NCI-H748 treated with DMSO at 0.1 percent for 48 hours (cell line): ENCODE measurements at places on chromosomes 13 and 19.
A peak's percentile ranks its signal among the peaks of the same experiment; 100 is the strongest.

GRCh38 chr19:33706631-33707030, 84.9 kb downstream of the CHST8 start:
- DNase-seq = no peak

DNA sequence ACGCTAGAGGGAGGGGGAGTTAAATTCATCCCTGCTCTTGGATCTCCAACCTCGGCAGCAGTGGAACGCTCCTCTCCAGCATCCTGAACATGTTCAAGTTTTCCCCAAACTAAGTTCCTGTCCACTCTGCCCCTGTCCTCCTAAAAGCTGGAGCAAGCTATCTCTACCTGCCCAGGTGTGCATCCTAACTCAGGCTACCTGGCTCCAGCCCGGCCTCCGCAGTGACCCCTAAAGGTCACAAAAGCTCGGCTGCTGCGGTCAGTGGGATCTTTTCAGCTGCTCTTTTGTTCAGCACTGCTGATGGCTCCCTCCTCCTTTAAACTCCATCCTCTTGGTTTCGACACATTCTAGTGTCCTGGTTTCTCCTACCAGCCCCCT, 1.4 kb downstream of the DCUN1D2 start:
- no peak for DNase-seq

DNA sequence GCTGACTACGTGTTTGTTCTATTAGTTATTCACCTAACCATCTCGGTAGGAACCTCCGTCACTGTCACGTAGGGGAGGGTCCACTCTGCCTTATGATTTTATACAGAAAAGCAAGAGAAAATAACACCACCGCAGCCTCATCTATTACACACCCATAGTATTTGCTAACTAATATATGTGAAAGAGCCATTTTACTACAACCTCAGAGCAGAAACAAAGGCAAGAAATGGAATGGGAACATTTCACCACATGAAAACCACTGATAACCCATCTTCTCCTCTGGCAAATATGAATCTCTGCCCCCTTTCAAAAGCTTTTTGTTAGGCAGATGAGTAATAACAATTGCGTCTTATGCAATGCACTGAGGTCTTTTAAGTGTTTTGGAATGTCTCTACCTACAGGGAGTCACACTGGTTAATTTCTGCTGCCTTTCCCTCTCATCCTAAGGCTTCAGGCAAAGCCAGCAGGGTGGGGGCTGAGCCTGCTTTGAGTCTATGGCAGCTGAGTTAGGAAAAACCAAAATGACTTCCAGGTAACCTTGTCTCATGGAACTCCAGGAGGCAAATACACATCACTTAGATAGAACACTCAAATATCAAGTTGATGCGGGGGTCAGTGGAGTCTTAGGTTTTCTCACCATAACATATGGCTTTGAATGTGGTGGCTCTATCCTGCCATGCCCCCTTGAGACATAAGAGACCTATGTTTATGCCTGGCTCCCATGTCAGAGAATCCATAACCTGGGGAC, 15.0 kb downstream of the TSHZ3 start:
- DNase-seq = no peak

GRCh38 chr13:102401265-102401664, 583 bp downstream of the FGF14 start:
- DNase-seq = peak; percentile 50

- no peak for DNase-seq
Observed at GRCh38 chr13:39955560-39955959, 300.1 kb downstream of the COG6 start.

GRCh38 chr19:16085115-16085514, 8.8 kb downstream of the TPM4 start:
- no peak for DNase-seq

GRCh38 chr13:31962731-31963370, 68.7 kb upstream of the FRY start:
- no peak for DNase-seq

DNA sequence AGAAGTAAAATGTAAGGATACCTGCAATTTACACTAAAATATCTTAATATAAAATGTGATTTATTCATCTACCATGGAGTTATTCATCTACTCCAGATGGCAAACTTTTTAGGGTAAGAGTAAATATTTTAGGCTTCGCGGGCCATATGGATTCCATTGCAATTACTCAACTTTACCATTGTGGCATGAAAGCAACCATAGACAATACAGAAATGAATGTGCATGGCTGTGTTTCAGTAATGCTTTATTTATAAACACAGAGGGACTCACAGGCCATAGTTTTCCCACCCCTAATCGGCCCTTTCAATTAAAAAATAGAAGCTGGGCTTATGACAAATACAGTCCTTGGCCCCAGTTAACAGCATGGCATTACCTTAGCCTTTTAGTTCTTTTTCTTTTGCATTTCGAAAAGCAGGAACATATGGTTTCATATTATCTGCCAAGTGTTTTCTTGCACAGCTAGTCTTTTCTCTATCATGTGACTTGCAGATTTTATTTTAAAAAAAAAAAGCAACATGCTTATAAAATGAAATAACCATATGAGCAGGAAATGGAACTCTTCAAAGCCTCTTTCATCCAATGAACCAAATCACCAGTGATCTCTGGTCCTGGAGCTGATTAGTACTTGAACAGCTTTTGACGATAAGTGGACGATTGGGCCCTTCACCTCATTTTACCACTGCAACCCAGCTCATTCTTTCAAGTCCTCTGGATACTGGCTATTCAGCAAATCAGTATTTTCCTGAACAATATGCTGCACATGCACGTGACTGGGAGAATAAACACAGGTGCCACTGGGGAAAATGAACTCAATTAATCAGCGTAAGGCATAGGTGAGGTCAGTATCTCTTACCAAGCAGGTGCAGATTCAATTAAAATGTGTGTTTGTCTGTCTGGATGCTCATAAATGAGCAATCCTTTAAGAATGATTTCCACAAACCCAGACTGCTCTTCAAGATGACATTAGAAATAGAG, 63.9 kb downstream of the LHFPL6 start:
- DNase-seq = peak; percentile 98

- peak; percentile 72 for DNase-seq
Observed at GRCh38 chr19:3434630-3435553, 45.4 kb downstream of the SMIM24 start.

DNA sequence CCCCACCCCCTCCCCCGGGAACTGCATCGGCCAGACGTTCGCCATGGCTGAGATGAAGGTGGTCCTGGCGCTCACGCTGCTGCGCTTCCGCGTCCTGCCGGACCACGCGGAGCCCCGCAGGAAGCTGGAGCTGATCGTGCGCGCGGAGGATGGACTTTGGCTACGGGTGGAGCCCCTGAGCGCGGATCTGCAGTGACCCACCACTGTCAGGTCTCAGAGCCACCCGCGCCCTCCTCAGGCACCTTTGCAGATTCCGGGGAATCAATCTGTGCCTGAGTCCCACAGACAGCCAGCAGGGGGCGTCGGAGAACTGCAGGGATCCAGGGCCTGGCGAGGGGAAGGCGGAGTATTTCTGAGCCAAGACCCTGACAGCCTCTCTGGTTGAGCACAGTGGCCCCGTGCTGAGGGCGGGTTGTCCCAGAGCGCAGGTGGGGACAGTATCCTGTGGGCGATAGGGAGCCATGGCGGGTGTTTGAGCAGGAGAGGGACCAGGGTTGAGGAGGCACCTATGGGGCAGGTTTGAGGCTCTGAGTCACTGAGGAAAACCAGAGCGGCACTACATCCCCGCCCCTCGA, 30.4 kb upstream of the CYP4F8 start:
- DNase-seq = peak; percentile 4

- DNase-seq = peak; percentile 62
Observed at GRCh38 chr13:98507282-98507797, 69.6 kb downstream of the STK24 start.

DNA sequence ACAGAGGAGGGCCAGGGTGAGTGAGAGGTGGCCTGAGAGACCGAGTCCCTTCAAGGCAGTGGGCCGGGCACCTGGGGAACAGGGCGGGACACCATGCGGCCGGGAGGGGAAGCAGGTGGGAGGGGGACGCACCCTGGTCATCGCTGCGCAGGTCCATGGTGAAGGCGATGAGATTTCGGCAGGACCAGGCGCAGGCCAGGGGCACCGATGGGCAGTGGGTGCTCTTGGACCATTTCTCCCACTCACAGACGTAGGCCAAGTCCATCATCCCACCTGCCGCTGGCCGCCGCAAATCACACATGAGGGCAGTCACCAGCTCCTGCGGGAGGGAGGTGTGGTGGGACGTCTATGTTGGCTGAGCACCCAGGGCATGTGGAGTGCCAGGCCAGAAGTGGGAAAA, 2.2 kb downstream of the MED16 start:
- DNase-seq = no peak

GRCh38 chr13:32403108-32403507, 24.8 kb downstream of the N4BP2L1 start:
- DNase-seq = no peak

DNA sequence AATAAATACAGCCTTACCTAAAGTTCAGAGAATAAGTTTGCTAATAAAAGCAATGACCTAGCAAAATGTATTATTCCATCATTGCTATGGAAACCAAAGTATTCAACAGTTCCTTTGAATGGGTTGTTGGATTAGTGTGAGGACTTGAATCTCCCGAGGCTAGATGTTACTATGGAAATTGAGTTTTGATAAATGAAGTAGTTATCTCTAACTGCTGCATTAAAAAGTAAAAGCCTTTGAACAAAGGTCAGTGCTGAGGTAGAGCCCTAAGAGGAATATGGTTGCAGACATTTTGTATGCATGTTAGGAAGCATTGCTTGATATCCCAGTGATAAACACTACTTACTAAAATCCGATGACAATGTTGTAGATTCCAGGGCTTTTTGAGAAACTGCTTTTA, 6.2 kb downstream of the KLF5 start:
- no peak for DNase-seq

DNA sequence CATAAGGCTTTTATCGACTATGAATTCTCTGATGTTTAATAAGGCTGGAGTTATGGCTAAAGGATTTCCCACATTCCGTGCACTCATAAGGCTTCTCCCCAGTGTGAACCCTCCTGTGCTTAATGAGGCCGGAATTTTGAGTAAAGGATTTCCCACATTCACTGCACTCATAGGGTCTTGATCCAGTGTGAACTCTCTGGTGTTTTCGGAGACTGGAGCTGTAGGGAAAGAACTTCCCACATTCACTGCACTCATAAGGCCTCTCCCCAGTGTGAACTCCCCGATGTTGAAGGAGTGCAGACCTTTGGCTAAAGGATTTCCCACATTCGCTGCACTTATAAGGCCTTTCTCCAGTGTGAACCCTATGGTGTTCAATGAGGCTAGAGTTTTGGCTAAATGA, 7.4 kb downstream of the ZNF154 start:
- DNase-seq = no peak

DNA sequence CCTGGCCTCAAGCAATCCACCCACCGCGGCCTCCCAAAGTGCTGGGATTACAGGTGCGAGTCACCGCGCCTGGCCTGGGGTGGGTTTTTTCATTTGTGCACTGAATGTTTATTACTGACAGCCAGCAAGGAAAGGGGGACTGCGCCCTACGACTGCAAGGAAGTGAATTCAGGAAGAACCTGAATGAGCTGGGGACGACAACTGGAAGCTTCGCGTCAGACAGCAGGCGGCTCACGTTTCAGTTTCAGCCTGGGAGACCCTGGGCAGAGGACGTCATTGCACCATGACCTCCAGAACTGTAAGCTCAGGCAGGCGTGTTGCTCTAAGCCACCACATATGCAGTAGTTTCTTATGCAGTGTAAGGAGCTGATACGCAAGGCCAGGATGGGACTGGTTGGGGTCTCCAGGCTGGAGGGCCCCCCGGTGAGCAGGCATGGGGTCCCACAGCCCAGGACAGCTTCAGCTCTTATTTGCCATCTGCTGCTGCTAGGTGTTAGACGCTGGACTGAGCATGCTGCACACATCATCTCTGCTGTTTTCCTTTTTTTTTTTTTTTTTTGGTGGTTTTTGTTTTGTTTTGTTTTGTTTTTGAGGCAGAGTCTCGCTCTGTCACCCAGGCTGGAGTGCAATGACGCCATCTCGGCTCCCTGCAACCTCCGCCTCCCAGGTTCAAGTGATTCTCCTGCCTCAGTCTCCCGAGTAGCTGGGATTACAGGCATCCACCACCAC, 66.6 kb downstream of the GADD45B start:
- DNase-seq = no peak

- DNase-seq = no peak
Observed at GRCh38 chr19:19537075-19538048, 703 bp upstream of the CILP2 start.

DNA sequence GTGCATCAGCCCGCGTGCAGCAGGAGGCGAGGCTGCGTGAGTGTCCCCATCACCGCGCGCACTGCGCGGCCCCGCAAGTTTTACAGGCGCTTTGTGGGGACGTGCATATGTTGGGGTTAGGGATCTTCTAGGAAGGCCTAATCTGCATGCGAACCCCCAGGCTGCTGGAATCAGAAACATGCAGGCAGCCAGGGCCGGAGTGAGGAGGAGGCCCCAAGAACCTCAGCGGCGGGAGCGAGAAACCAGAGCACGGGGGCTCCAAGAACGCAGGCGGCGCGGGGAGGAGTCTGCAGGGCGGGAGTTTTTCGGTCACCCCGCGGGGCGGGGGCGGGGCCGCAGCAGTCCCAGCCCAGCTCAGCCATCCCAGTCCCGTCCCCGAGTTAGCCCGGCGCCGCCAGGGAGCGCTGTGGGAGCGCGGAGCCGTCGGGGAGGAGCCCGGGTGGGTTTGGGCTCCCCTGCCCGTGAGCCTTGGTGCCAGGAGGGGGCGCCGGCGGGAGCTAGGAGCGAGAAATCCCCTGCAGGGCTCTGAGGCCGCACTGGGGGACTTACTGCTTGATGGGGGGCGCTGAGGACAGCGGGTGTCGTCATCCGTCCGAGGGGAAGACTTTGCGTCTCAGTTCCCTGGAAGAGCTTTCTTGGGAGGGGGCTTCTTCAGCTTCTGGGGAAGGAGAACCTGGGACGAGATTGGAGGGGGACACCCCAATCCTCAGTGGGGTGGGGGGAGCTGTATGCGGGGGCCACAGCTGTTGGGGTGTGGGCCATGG, 933 bp upstream of the NRTN start:
- DNase-seq = peak; percentile 51

DNA sequence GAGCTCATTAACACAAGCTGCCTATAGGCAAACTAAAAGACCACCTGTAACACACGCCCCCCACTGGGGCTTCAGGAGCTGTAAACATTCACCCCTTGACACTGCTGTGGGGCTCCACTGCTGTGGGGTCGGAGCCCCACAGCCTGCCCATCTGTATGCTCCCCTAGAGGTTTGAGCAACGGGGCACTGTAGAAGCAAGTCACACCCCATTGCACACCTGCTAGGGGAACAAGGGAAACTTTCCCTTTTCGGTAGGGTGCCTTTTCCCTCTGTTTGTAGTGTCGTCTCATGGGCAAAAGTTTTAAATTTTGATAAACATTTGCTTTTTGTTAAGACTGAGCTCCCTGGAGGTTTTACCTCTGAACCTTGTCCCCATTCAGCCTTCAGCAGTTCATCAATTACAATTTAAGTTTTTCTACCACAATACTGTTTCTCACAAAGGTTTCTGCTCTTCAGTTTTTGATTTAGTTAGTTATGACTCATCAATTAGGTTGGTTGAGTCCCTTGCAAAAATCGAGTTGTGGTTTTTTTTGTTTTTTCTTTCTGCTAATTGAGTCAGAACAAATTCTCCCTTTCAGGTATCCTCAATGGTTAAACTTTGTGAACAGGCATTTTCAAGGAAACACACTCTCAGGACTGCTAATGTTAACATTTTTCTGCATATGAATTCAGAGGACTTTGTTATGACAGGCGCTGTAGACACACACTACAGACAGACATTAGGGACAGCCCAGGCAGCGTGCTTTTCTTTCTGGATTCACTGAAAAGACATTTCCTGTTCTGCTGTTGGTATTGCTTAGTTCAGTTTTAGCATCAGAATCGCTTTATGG, 35.1 kb downstream of the ZNF433 start:
- no peak for DNase-seq

GRCh38 chr19:8601796-8602195, 8.7 kb downstream of the ADAMTS10 start:
- DNase-seq = no peak
